Inflammatory macrophage treated with lipopolysaccharide for 4 hours (primary cell): ENCODE measurements at places on chromosomes 5 and 9.

GRCh38 chr9:117465706-117466105 lies 50.8 kb upstream of the ASTN2 start:
- DNase-seq = no peak

GRCh38 chr9:88753691-88754367 lies 218.9 kb downstream of the NXNL2 start:
- no peak for DNase-seq

- no peak for DNase-seq
These were observed 41.9 kb downstream of the LIX1 start for GRCh38 chr5:97100476-97100875.

DNA sequence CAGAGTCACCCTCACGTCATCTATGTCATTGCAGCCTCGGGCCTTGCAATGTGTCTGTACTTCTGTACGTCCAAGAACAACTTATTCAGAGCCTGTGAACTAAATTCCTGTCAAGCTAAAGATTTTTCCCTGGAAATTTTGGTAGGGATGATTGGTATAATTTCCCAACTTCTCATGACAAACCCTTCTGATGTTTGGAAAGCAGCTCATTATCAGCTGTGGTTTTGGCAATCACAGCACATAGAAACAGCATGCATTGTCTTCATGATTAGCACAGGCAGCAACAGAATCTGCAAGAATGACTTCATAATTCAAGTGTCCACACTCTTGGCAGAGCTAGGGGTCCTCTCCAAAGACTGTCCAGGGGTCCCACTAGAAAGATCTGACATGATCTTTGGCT lies 49.5 kb downstream of the APBA1 start:
- no peak for DNase-seq

DNA sequence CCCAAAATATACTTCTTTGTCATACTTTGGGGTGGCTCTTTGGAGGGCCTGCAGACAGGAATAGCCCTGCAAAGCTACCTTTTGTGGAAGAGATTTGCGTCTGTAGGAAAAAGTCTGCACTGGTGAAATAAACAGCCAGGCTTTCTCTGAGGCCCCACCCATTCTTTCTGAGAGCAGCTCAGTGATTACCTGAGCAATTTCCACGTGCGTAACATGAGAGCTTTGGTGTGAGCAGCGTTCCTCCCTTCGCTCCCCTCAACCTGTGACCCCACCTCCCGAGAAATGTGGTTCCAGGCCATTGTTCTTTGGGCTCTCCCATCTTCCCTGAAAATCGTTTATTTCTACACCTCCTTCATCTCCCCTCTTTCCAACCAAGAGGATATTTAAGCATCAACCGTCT lies 23.8 kb upstream of the FBP1 start:
- no peak for DNase-seq

DNA sequence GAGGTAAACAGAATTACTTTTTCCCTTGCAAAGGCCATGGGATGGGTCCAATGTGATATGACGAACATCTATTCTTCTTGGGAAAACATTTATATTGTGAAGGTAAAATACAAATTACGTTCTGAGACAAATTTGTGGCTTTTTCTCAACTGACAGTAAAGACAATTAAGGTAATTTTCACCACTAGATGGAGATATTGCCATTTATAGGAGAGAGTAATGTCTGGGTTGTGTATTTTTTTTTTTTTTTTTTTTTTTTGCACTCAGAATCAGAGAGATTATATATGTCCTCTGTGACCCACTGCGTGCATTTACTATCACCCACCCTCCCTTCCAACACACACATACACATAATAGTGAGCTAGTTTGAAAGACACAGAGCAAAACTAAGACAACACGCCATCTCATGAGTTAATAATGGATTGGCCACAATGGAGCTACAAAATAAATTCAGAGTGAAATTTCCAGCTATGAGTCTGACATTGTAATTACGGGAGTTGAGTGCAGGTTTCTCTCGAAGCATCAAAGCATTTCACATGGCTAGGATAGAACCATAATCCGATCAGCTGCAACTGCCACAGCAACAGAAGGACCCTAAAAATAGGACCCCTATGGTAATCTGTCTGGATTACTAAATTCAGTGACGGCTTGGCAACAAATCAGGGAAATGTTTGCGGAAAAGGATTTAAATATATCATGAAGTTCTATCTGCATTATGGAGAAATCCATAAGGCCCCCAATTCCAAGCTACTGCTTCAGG lies 49.2 kb downstream of the ANXA1 start:
- peak; percentile 75 for DNase-seq

- DNase-seq = no peak
These were observed 203.8 kb downstream of the ARHGAP26 start for GRCh38 chr5:142973932-142974331.

DNA sequence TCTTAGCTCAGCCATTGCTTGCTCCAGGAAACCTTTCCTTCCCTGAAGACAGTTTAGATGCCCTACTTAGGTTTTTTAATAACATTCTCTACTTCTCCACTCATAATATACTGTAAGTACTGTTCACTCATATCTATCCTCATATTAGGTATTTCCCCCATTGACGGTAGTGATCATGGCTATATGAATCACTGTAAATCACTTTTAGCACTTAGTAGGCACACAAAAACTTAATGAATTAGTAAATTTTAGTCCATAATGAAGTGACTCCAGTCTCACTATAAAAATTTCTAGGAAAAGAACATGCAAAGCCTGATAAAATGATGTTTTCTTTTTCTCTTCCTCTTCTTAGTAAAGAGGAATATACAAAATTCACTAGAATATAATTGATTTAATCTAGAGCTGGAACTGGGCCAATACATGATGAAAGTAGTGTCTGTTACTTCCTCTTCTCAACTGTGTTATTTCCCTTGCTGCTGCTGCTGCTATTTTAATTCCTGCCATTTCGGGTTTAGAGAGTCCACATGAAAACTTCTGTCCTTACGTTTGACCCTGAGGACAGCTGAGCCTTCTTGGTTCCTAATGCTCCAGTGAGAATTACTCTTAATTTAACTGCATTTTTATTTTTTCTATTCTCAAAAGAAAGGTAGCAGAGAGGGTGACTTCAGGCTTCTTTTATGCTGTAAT lies 73.5 kb downstream of the LNPEP start:
- peak; percentile 82 for DNase-seq

- DNase-seq = no peak
These were observed 352.7 kb downstream of the ZNF608 start for GRCh38 chr5:124393584-124394379.

- no peak for DNase-seq
These were observed 97.5 kb upstream of the FCN2 start for GRCh38 chr9:134782921-134783698.

GRCh38 chr9:104313396-104314110 lies 190.5 kb upstream of the OR13F1 start:
- no peak for DNase-seq

DNA sequence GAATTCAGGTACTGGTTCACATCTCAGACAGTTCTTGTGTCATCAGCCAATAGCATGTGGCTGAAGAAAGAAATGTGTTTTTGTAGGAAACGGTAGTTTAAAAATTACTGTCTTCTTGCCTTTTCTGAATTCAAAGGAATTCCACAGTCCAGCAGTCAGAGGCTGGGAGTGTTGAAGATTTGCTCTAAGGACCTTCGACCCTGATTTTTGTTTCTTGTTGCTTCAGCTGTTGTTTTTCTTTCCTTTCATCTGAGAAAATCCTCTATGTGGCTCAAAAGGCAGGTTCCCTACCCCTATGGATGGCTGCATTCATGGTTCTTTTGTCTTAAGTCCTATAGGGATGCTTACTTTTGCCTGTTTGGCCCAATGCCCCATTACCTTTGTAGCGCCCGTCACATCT lies 304.9 kb downstream of the TMEM167A start:
- no peak for DNase-seq

GRCh38 chr5:6755519-6755918 lies 42.3 kb downstream of the TENT4A start:
- no peak for DNase-seq

GRCh38 chr5:174293481-174293880 lies 248.0 kb downstream of the NSG2 start:
- DNase-seq = no peak

DNA sequence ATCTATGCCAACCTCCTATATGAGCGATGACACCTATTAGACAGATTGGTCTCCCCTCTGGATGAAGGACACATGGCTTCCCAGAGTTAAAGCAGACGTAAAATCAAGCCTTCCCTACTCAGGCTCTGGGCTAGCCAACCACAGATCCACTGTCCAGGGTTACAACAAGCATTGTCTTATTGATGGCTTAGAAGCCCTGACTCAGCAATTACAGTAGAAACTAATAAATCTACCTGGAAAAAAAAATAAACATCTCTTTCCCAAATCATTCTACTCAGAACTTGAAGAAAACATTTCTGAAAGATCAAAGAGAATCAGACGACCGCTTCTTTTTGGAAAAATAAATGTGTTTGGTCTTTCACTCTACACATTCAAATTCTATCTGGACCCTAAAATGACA lies 189.3 kb downstream of the GLIS3 start:
- no peak for DNase-seq

GRCh38 chr5:18754201-18754600 lies 1119.9 kb downstream of the TAF11L14 start:
- no peak for DNase-seq

DNA sequence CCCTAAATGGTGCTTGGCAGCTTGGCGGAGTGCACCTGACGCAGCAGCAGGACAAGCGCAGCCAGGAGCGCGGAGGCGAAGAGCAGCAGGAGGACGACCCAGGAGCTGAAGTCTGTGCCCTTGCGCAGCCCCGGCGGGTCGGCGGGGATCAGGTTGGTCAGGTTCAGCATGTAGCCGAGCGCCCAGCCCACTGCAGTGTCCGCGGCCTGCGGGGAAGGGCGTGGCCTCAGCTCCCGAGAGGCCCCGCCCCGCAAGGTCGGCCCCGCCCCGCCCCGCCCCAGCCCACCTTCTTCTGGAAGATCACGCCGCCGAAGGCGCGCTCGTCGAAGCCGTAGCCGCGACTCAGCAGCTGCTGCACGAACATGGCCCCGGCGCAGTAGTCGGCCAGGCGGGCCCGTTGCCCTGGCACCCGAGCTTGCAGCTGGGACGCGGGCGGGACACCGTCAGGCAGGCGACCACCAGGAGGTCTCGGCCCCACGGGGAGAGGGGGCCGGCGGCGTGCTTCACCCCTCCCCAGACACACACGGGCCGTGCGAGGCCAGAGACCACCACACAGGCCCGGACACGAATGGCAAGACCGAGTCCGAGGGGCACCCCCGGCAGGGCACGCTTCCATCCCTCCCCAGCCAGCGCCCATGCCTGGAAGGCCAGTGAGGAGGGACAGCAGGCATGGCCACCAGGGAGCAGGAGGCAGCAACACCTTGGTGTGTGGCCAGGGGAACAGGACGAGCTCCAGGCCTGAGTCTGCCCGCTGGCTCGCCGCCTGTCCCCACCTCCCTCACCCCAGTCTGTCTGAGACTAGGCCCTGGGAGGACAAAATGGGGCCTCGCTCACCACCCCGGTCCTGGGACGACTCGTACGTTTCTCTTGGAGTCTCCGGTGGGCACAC lies 2.9 kb upstream of the NPDC1 start:
- DNase-seq = no peak

DNA sequence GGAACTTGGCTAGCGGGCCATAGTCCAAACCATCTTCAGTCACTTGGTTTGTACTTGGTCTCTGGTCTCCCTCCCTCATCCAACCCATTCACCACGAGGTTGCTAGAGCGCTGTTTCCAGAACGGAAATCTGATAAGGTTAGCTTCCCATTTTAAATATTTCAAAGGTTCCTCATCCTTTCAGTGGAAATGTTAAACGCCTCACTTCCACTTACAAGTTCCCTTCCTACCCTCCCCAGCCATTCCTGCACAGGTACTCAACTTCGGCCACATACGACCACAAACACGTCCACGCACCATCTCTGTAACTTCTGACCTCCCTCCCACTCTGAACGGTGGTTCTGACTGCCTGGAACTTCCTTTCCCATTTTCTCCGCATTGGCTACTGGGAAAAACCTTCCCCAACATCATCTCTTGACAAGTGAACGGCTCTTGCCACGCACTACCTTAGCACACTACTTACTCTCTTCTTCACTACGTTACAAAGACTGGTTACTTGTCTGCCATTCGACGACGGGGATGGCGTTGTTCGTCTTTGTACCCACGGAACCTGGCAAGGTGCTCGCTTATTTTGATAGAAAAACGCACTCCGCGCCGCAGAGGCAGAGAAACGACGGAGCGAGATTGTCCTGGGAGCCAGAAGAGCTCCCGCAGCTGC lies 629 bp downstream of the CCNH start:
- peak; percentile 54 for DNase-seq

DNA sequence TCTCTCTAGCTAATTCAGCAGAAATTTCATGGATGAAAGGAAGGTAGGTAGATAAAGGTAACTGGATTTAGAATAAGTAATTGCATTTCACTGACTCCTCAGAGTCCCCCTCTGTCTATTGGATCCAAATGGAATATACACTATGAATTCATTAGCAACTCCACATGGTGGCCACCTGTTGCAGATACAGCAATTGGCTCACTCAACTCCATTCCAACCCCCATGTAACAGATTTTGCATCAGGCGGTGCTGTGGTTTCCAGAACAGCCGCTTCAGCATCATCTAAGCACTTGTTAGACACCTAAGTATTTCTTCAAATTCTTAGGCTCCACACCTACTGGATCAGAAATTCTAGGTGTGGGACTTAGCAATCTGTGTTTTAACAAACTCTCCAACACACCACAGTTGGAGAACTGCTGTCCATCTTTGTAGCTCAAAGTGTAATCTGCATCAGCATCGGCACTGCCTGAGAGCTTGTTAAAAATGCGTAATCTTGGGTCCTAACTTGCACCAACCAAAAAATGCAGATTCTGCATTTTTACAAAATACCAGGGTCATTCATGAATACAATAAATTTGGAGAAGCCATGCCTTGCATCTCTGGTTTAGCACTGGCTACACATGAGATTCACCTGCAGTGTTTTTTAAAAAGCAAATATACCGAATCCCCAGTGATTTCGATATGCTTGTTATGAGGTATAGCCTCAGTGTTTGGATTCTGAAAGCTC lies 413.8 kb upstream of the CD180 start:
- DNase-seq = no peak

GRCh38 chr5:118698774-118699173 lies 289.6 kb downstream of the DTWD2 start:
- DNase-seq = no peak

DNA sequence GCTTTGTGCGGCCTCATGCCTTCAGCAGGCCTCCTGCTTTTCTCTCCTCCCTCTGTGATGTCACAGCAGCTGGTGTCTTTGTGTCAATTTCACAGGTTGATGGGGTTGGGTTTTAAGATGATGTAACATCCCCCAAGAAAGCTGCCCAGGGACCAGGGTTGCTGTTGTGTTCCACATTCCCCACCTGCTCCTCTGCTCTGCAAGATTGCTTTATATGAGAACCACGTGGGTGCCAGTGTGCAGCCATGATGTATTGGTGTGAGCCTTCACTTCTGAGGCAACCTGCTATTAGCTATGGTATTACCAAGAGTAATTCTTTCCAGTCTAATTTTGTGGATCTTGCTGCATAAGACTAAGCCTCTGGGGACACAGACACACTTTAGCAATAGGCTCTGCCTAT lies 213.0 kb upstream of the ADAMTS16 start:
- no peak for DNase-seq

DNA sequence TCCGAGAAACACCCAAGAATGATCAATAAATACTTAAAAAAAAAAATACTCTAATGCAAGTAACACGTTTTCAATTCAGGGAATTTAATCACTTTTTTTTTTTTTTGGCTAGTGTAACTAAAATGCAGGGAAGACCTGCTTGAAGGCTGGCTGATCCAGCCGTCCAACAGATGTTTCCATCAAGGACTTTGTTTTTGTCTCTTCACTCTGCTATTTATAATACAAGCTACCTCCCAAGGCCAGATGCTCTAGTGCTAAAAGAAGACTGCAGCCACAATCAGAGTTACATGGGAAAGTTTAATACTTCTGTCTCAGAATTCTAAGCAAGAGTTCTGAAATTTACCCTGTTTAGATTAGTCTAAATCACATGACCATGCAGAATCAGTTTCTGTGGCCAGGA lies 14.5 kb downstream of the TBCA start:
- no peak for DNase-seq
